ENCODE measurements at places on chromosomes 3 and 15. TPM values are rescaled to one million over a fixed set of nuclear protein-coding genes. Genes with fewer than 3 reads are reported as not detected.

The SELENOK gene
- 74.9 TPM for polyA plus RNA-seq

The WNT7A gene
- polyA plus RNA-seq = not detected

The GCNT3 gene
- 0.40 TPM for polyA plus RNA-seq

The NXPE3 gene
- 7.5 TPM for polyA plus RNA-seq
